Stimulated activated CD4-positive, alpha-beta T cell treated with anti-CD3 and anti-CD28 coated beads, Interleukin-15, amount 100 ng/mL, for 24 hours (primary cell): ENCODE measurements at places on chromosomes 1 and 21.
A peak's percentile ranks its signal among the peaks of the same experiment; 100 is the strongest.

GRCh38 chr1:228414511-228415211 is 2.0 kb downstream of the TRIM17 start:
- no peak for DNase-seq

- no peak for DNase-seq
These were observed 152.9 kb upstream of the DAB1 start for GRCh38 chr1:57576756-57577155.

DNA sequence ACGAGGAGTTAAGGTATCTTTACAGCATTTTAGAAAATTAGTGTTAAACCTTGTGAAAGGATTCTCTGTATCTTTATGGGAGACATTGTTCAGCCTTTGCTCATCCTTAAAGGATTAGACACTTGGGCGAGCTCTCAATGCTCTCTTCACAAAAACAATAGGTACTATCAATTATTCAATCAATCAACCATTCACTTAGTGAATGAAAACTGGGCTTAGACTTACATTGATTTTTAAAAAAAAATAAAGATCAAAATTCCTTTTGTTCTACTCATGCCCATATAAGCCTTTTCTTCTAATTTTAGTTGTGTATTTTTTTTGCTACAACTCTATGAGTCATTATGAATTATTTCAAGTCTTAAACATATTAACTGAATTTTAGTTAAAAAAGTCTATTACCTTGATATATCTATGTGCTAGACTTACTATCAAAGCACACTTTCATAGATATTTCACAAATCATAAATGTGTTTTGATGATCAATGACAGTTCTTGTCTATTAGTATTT is 181.2 kb downstream of the DPYD start:
- DNase-seq: no peak

DNA sequence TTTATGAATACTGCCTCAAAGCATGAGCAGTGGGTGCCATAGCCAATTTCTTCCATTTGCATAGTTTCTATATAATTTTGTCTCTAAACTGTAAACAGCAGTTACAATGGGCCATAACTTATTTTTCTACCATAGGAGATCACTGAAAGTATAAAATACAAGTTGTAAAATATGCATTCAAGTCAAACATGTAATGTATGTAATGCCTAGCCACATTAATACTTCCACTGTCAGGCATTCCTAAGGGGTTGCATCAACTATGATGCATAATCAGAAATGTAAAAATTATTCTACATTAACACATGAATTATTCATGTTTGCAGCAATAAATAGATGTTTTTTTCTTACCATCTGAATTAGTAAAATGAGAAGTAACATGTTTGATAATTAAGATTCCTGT is 560.3 kb upstream of the ZP4 start:
- no peak for DNase-seq

DNA sequence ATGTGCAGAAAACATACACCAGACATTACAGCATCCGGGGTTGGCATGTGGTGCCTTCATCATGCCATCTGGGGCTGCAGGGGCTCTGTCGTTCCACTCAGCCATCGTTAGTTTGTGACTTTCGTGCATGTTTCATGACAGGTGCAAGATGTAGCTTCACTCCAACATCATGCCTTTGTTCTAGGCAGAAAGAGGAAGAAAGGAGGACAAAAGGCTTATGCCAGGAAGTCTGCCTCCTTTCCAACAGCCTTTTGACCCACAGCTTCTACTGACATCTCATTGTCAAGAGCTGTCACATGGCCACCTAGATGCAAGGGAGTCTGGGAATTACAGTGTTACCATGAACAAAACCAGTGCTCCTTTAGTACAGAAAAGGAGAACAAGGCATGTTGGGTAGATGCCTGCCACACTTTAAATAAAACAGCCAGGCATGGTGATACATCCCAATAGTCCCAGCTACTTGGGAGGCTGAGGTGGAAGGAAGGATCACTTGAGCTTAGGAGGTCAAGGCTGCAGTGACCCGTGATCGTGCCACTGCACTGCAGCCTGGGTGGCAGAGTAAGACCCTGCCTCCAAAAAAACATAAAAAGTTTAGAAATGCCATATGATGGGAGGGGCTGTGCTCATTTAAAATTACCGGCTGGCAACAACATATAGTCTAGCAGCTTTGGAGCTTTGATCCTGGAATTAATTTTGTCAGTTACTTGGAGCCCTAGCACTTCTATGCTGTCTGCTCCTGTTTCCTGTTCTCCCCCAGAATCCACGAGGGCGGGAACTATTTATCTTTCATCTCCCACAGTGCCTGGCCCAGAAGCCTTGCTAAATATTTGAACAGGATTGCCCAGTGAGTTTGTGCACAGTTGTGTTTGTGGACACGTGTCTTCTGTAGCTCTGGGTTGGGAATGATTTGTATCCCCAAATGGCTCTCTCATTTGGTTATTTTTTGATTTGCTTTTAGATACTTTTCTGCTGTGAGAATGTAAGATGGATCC is 7.4 kb downstream of the DOP1B start:
- DNase-seq: no peak

GRCh38 chr1:77661696-77662095 is 20.8 kb downstream of the ZZZ3 start:
- DNase-seq: no peak

GRCh38 chr1:226511296-226511695 is 37.3 kb upstream of the STUM start:
- no peak for DNase-seq

DNA sequence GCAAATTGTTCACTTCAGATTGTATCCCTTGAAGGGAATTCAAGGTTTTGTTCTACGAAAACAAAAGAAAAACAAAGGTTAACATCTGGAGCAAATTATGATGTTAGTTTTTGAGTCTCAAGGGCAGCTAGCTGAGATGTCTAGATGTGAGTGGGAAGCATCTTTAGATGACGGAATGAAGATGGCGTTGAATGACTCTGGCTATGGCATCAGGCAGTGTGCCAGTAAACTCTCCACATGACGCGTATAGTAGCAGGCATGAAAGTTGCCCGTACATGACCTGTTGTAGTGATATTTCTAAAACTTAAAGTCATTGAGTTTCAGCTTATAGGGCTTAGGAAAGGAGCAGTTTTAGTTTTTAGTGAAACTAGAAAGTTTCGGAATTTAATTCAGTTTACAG is 12.3 kb upstream of the SDC3 start:
- no peak for DNase-seq

DNA sequence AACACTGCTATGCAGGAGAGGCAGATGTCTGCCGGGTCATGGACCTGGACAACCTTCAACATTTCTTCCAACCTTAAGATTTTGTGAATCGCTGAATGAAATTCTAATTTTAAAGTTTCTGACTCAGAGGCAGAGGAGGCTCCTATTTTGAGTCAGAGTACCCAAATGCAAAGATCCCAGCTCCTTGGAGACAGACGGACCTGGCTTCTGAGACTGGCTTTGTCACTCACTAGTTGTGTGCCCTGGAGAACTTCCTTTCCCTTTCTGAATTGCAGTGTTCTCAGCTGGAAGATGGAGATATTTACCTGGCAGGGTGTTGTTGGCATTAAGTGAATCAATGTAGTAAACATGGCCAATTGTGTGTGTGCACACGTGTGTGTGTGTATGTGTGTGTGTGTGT is 51.9 kb downstream of the IER5 start:
- peak; percentile 57 for DNase-seq

- no peak for DNase-seq
These were observed 77.5 kb downstream of the SLC45A1 start for GRCh38 chr1:8395433-8395866.

- no peak for DNase-seq
These were observed 6.5 kb downstream of the ENO1 start for GRCh38 chr1:8871965-8872399.

DNA sequence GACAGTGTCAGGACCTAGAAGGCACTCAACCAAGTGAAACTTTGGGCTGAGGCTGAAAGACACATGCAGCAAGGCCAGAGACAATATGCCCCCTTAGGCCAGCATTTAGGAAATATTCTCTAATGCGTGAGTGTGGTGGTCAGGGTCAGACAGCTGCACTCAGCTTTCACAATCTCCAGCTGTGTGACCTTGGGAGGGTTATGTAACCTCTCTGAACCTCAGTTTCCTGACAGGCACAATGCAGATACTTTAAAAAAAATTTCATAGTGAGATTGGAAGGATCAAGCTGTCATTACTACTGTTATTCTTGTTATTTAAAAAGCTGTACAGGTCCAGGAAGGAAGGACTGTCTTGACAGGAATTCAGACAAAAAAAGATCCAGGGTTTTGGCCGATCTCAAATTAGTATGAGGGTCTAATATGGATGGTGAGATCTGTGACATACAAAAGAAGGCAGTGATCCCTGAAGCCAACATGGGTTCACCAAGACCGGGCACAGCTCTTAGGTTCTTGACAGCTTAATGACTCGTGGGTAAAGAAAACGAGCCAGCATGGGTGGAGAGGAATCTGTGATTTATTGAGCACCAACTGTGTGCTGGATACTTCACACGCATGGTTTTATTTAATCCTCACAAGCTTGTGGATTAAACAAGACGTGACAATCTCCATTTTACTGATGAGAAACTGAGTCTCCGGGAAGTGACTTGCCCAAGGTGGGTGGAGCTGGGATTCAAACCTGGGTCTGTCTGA is 54.6 kb upstream of the POU3F1 start:
- no peak for DNase-seq

- DNase-seq: peak; percentile 40
These were observed 687 bp downstream of the TGFBR3 start for GRCh38 chr1:91885213-91885715.

DNA sequence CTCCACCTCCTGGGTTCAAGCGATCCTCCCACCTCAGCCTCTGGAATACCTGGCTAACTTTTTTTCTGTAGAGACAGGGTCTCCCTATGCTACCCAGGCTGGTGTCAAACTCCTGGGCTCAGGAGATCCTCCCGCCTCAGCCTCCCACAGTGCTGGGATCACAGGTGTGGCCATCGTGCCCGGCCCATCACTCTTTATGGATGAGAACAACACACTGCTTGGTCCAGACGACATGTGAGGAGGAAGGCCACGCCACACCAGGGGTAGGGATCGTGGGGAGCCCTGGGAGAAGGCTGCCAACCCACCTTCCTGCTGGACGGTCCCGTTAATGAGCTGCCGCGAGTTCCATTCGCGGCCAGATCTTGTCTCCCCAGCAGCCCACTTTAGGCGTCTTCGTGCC is 5.0 kb upstream of the GABRD start:
- no peak for DNase-seq

DNA sequence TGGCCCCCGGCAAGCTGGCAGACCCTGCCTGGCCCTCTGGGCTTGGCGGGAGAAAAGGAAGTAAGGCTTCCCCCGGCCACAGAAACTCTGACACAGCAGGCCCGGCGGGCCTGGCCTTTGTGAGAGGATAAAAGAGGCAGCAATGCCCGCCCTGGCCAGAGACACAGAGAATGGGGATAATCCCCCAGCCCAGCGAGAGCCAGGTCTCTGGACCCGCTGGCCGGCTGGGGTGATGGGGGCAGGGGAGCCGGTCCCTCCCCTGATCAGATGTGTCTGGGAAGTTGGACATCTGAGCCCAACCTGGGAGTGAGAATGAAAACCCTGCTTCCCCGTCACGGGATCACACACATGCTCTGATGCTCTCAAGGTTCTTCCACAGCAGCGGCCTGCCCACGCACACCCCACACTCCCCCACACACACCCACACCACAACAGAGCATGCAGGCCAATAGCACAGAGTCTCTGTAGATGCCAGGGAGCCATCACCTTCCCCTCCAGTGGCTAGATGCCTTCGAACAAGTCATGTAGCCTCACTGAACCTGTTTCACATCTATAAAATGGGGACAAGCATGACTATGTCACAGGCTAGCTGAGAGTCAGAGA is 4.2 kb downstream of the RSPO1 start:
- no peak for DNase-seq

DNA sequence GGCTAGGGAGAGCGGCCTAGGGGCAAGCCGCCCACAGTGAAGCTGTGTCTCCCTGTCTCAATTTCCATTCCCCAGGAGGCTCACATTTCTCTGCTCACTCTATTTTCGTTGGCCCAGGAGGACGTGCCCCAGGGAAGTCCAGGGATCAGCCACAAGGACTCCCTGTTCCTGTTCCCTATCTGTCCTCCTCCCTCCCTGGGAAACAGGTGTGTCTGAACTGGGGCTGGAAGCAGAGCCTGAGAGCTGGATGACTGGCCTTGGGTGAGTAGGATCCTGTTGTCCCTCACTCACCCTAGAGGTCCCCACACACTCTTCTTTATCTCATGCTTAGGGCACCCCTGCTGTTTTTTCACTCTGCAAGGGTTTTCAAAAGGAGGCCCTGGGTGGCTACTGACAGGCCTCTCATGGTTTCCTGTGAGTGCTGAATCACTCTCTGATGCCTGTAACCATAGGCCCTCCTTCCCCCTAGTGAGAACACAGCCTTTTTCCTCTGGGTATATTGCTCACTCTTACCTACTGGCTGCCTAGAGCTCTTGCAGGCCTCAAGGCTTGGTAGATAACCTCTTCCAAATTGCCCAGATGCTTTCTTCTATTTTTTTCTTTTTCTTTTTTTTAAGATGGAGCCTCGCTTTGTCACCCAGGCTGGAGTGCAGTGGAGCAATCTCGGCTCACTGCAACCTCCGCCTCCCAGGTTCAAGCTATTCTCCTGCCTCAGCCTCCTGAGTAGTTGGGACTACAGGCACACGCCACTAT is 3.3 kb upstream of the UTP11 start:
- peak; percentile 68 for DNase-seq

- no peak for DNase-seq
These were observed 703 bp upstream of the KRTAP12-1 start for GRCh38 chr21:44682580-44683151.

DNA sequence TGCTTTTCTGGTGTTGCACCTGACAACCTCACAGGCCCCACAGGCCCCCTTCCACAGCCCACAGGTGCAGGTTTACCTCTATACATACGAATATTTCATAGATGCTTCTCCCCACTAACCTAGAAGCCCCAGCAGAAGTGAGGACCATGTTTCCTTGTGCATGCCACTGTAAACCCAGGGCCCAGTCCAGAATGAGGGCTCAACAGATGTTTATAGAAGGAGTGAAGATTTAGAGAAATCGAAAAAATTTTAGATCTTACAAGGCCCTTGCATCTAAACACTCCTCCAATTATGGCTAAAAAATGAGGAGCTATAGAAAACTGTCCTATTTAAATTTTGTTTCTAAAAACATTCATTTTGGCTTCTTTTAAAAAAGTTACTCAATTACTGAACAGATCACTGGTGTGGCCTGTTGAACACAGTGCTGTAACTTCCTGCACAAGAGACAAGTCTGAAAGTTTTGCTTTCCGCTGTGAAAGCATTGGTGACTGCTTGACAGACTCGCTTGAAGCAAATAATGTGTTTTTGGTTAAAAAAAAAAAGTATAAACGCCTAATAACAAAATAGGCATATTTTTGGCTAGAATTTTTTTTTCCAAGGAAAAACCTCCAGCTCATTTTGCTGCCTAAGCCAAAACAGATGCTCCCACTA is 1.2 kb downstream of the ABCB10 start:
- DNase-seq: peak; percentile 22

GRCh38 chr1:3981746-3982505 is 81.9 kb upstream of the C1orf174 start:
- no peak for DNase-seq
